ENCODE measurements at places on chromosomes 6 and 20.

DNA sequence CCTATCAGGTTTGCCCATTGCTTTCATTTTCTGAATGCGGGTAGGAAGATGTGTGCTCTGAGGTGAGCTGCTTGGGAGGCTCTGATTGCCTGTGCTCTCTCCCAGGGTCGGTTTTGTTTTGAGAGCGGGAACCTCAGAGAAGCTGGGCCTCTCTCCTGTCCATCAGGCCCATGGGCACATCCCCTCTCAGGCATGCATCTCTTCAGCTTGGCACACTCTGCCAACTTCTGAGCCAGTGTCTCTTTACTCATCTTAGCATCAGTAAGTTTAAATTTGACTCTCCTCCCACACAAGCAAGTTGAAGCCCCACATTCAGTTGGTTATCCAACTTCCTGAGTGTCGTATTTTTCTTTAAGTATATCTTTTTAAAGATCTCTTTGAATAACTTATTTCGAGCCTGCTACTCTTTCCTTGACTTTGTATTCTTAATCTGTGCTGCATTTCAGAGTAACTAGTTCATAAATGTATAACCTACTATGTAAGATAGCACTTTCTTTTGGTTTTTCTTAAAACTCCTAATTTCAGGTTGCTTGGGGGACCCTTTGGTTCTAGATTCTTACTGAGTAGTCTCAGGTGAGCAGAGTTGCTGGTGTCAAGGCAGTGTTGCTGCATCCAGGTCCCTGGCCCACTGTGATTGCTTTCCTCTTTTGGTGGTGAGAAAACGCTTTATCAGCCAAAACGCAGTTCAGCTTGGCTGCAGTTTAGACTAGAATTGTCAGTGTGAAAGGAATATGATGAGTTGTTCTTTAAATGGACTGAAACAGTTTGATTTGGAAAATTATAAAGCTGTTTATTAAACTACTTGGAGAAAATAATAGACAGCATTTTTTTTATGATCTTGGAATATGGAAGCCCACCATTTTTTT, 54.8 kb downstream of the SNX9 start:
- ATAC-seq: no peak

DNA sequence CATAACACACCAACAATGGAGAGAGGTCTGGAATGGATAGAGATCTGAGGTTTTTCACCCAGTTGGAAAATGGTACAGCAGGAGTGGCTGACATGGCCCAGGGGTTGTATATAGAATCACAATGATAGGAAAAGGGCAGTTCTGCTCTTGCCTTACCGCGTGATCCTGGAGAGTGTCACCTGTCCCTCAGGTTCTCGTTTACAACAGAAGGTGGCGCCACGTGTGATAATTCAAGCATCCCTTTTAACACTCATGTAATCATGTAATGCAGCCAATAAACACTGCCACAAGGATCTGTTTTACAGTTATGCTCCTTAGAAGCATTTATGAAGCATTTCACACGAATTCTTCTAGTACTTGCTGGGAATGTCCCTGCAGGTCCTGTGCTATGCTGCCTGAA, 12.9 kb upstream of the WFDC2 start:
- ATAC-seq: peak; percentile 67

- ATAC-seq: no peak
Measured at GRCh38 chr6:109007521-109007920, 87.1 kb downstream of the SESN1 start.

- ATAC-seq: peak; percentile 62
Measured at GRCh38 chr6:101614774-101615173, 221.3 kb downstream of the GRIK2 start.

GRCh38 chr6:42532038-42532669, 31.7 kb upstream of the UBR2 start:
- ATAC-seq: peak; percentile 93

DNA sequence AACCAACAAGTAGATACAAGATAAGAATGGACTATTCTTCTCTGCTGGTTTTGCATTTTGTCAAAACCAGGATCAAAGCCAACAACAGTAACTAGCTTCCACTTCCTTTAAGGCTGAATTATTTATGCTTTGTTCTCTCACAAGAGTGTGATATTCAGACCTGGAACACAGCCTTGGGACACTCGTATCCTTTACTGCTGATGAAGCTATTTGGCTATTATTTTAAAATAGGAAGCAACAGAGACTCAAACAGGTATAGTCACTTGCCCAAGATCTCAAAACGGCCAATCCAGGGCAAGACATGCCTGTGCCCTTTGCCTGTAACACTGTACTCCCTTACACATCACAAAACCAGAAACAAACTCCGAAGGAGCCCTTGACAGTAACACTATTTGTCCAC, 19.9 kb downstream of the SPTLC3 start:
- ATAC-seq: no peak

- ATAC-seq: peak; percentile 35
Measured at GRCh38 chr6:13327691-13328075, 654 bp downstream of the TBC1D7 start.

DNA sequence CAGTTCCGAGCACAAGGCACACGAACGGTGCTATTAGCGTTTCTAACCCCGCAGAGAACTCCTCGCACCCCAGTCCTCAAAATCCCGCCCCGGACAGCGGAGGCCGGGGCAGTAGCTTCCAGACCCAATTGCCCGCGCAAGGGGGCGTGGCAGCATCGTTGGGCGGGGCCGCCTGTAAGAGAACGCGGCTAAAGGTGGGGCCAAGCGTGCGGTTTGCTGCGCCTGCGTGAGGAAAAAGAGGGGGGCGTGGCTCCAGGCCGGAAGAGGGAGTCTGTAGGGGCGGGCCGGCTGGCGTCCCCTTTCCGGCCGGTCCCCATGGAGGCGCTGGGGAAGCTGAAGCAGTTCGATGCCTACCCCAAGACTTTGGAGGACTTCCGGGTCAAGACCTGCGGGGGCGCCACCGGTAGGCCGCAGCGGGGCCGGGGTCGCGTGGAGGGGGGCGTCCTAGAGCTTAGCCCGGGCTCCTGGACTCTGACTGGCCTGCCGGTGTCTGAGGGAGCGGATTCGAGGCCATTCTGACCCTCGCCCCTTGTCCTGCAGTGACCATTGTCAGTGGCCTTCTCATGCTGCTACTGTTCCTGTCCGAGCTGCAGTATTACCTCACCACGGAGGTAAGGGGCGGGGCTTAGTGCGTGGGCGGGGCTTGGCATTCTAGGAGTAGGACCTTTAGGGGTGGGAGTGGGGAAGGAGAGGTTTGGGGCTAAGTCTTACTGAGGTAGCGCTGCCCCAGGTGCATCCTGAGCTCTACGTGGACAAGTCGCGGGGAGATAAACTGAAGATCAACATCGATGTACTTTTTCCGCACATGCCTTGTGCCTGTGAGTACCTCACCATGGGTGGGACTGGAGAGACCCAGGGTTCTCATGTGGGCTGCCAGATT, at the start of gene ERGIC3:
ERGIC3 (plus strand) TSS at position 296 of the 880 bp plus-strand sequence; CDS start at position 316, 20 bp downstream.
- ATAC-seq: peak; percentile 99

DNA sequence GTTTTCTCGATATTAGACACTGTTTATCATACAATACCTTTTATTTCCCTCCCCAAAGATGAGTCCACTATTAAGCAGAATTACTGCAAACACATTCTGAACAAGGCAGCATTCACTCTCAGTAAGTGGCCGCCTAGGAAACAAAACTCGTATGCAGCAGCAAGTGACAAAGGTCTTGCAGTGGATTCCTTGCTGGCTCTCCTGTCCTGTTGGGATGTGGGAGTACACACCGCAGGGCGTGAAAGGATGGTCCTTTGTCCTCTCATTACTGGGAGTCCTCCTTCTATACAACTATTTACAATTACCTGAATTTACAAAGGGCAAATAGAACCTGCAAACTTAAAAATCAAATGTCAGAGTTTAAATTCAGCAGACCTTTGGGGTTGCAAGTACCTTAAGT, 16.1 kb downstream of the CTCFL start:
- ATAC-seq: no peak

GRCh38 chr6:93721386-93722048, 302.2 kb upstream of the EPHA7 start:
- peak; percentile 77 for ATAC-seq

- no peak for ATAC-seq
Measured at GRCh38 chr6:44011350-44011920, 115.8 kb downstream of the MRPL14 start.

DNA sequence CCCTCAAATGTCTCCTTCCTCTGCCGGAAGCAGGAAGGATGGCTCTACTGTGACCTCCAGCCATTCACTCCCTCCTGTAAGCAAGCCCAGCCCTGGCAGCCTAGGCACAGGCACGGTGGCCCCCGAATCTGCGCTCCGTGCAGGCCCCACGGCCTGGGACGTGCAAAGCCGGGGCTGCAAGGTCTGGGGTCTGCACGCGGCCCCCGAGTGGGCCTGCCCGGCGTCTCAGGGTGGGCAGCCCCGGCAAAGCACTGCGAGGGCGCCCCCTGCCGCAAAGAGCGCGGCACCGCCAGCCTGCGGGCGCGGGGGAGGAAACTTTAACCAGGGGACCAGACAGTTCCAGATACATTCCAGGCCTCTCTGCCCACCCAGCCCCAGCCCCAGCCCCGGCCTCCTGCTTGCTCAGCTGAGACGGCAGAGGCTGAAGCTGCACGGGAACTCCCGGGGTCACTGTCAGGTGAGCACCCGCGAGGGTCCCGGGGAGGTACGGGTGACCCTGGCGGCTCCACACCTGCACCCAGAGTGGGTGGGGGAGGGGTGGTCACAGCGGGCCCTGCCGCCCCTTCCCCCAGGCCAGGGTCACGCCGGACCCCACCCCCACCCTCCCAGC, 98.8 kb downstream of the ASXL1 start:
- ATAC-seq: peak; percentile 84

- no peak for ATAC-seq
Measured at GRCh38 chr6:46983007-46983411, 59.1 kb downstream of the ADGRF1 start.

DNA sequence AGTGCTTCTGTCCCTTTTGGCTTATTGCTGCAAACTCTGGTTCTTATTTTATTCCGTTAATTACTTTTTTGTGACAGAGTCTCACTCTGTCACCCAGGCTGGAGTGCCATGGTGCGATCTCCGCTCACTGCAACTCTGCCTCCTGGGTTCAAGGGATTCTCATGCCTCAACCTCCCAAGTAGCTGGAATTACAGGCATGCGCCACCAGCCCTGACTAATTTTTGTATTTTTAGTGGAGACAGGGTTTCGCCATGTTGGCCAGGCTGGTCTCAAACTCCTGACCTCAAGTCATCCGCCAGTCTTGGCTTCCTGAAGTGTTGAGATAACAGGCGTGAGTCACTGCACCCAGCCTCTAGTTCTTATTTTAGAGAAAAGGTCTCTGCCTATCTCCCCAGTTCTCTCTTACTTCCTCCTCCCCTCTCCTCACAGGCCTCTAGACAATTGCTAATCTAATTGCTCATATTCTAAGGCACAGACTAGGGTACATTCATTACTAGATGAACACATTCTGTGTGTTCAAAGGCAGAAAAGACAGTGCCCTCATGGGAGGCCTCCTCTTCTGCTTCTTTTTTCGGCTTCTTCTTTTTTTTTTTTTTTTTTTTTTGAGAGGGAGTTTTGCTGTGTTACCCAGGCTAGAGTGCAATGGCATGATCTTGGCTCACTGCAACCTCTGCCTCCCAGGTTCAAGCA, 27.0 kb downstream of the EDEM2 start:
- ATAC-seq: no peak

- ATAC-seq: no peak
Measured at GRCh38 chr20:9088556-9088955, 19.7 kb downstream of the PLCB4 start.

GRCh38 chr6:44067173-44068139, 59.8 kb downstream of the MRPL14 start:
- no peak for ATAC-seq

DNA sequence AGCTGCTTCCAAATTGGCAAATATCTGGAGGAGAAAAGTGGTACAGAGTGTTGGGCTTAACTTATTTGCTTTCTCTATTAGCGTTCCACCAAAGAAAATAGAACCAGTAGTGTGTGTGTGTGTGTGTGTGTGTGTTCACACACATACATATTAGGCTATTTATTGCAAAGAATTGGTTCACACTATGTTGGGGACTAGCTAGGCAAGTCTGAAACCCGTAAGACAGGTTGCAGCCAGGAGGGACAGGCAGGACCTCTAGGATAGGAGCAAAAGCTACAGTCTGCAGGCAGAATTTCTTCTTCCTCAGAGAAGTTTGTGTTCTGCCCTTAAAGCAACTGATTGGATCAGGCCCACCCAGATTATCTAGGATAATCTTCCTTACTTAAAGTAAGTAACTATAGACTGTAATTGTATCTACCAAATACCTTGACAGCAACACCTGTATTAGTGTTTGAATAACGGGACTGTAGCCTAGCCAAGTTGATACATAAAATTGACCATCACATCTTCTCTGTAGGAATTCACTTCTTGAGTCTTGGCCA, 12.8 kb downstream of the KCTD20 start:
- no peak for ATAC-seq

GRCh38 chr6:2969549-2969948, 1.8 kb downstream of the SERPINB6 start:
- no peak for ATAC-seq

DNA sequence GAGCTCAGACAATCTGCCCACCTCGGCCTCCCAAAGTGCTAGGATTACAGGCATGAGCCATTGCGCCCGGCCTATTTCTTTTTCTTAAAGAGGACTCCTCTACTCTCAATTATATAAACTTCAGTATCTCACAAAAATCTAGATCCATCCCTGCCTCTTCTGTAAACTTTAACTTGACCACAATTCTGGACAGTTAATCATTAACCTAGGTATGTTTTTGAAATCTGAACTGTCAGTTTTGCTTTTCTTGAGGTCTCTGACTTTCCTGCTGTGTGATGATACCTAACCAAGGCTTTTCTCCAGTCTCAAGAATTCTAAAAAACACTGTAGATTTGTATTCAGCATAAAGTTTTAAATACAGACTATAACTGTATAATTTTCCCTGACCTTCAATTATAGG, 388.2 kb upstream of the SYNCRIP start:
- ATAC-seq: no peak

DNA sequence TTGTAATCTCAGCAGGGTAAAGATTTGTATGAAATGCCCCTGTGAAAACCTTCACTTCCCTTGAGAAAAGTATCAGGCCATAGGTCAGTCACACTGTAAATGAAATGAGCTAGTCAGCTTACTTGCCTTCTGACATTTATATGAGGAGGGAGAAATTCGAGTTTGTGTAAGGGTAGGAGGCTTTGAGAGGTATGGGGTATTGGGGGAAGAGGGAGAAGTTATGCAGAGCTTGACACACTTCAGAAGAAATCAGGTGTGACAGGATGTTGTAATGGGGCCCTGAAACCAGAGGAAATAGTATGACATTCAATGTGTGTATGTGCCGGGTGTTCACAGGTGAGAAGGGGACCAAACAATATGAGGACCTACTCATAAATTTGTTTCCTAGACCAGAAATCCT, 64.2 kb upstream of the CCN6 start:
- no peak for ATAC-seq

- ATAC-seq: no peak
Measured at GRCh38 chr6:110239526-110240274, 59.5 kb downstream of the CDC40 start.

DNA sequence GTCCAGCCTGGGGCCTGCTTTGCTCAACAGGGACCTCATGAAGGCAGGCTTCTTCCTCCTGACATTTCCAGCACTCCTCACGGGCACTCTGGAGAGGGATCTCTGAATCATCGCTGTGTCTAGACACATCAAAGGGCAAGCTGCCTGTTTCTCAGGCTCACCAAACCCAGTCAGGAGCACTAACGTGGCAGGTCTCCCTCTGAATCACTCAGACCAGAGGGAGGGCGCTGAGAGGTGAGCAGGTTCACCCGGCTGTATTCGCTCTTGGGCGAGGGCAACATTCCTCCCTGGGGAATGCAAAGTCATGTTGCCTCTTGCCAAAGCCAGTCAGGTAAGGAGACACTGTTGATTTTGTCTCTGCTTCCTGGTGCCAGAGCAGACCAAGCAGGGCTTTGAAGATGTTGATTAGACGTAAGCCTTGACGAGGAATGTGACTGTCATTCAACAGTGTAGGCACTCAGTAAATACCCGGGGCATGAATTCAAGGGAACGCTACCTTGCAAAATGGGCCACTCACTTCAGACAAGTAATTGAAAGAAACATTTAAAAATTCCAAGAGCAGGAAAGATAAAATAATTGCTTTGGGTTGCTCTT, 50.1 kb downstream of the CYP24A1 start:
- peak; percentile 86 for ATAC-seq
